ENCODE measurements at places on chromosomes 7 and 10. TPM values are rescaled to one million over a fixed set of nuclear protein-coding genes. Genes with fewer than 3 reads are reported as not detected.

Gene ZNF425
- 1.9 TPM for total RNA-seq

Gene CTBP2
- total RNA-seq, result 35.5 TPM

Gene CYCS
- 287 TPM for total RNA-seq

Gene ZPBP
- not detected for total RNA-seq

Gene ASAH2B
- 3.1 TPM for total RNA-seq

Gene GPR85
- total RNA-seq, result 7.0 TPM

Gene SPDYE1
- total RNA-seq, result not detected

Gene ABCB1
- 0.14 TPM for total RNA-seq

DNA sequence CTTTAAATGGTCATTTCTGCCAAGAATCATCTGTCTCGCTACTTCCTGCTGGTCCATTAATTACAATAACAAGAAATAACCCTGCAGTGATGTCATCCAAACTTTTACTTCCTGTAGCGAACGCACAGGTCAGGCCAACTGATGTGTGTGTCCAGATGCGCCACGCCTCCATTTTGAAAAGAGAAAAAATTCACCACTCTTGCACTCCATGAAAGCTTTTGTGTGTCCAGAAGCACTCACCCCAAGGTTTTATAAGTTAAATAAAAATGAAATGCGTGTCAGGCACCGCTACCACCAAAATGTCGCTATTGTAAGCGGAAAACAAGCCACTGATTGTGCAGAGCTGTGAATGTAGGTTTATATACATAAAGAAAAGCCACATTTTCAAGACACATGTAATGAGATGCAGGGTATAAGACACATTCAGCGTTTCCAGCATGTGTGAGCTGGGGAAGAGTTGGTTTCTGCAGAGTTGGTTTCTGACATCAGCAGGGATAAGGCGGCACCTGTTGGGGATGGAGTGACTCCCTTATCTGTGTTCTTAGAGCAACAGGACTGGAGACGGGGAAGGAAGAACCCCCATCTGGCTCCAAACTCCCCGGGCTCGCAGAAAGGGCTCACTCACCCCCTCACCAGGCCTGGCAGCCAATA lies 83.3 kb downstream of the CTBP2 start:
- DNase-seq, result no peak

DNA sequence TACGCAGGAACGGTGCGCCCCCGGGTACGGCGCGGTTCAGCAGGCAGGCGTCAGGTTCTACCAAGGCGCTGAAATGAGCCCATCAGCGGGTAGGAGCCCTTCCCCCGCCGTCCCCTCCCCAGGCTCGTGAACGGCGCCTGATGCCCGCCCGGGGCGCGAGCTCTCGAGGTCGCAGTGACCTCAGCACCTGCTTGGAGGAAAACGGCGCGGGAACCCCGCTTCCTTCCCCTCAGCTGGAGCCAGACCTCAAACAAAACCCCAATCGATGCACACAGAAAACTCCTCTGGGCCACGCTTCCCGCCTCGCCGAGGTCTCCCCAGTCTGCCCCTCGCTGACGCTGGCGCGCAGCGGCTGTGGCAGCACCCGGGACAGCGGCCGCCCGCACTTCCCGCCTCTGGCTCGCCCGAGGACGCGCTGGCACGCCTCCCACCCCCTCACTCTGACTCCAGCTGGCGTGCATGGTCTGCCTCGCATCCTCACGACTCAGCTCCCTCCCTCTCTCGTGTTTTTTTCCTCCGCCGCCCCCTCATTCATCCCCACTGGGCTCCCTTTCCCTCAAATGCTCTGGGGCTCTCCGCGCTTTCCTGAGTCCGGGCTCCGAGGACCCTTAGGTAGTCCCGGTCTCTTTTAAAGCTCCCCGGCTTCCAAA lies 514 bp upstream of the GAD2 start:
- DNase-seq, result no peak

- DNase-seq, result no peak
Observed at GRCh38 chr7:46633200-46633599, 712.1 kb upstream of the IGFBP3 start.

GRCh38 chr10:44986670-44987069 lies 8.1 kb upstream of the DEPP1 start:
- DNase-seq, result no peak

DNA sequence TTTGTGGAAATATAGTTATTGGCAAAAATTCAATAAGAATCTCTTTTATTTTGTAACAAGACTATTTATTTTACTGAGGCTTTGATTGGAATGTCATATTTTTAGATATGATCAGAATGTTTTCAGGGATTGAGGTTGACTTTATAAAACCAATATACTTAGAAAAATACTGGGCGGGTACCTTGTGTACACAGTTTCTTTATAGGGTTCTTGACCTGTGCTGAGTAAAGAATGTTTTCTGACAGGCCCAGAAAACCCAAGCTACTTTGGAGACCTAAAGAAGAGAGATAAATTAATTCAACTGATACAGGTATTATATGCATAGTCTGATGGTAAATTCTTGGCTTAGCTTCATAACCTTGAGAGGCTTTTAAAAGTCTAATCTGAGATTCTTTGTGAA lies 23.9 kb upstream of the SPAM1 start:
- no peak for DNase-seq

DNA sequence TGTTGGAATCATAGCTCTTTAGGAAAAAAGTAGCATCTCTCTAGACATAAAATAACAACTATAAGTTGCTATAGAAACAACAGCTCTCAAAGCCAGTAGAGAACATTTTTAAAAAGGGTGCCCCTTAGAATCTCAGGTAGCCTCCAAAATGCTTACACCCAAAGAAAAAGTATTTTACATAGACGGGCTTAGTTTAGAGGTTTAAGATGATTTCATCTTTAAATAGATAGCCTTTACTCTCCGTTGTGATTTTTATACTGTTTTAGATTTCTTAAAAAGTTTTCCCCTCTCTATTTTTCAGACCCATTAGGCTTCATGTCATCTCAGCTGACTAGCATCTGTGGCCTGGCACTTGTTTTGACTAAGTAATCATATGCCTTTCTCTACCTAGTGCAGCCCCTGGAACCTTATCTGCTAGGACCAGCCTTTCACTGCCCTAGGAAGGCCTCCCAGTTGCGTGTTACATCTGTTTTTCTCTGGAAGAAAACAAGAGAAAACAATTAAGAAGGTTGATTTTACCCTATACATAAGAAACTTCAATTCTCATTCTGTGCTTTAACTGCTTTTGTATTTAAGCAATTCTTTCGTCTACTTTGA lies 6.9 kb upstream of the BPGM start:
- DNase-seq, result no peak

DNA sequence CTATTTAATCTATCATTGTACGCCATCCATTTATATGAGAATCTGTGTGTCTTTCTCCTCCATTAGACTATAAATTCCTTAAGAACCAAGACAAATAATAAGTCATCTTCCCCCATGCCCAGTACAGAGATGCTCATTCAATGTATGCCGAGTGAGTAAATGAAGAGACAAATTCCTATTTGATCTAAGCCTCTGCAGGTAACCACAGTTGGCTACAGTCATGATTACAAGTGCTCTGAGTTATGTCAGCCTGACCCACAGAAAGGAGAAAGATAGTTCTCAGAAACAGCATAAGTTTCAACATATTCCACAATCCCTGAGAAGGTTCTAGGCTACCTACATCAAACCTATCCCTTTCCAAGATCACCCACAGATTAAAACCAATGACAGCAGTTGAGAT lies 46.1 kb downstream of the MPP7 start:
- no peak for DNase-seq

DNA sequence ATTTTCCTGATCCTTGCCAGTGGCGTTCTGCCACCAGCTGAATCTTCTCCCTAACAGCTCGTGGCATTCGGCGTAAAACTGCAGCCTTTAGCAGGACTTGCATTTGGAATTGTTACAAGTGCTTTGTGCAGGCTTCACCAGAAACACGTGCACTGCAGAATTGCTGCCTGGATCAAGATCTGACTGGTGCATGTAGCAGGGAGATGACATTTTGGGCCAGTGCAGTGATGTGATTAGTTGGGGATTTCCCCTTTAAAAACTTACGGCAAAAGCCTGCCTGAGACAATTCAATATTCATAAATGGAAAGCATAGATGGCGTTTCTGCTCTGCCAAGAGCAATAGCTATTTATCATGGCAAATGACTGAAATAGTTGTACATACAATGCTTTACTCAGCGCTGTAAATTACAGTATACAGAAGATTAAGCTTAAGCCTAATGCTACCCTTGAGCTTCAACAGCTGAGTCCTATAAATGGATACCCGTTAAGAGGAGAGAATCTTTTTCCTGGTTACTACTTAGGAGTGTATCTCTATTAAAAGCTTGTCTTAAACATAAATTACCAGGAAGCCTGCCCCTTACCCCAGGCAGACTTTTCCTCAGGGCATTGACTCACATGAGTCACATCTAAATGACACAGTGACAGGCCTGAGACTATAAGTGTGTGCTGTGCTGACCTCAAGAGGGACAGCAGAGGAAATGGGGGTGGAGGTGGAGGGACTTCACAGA lies 106.3 kb downstream of the ATXN7L1 start:
- peak; percentile 74 for DNase-seq

- DNase-seq, result peak; percentile 60
Observed at GRCh38 chr7:41030673-41031072, 672.2 kb downstream of the INHBA start.

DNA sequence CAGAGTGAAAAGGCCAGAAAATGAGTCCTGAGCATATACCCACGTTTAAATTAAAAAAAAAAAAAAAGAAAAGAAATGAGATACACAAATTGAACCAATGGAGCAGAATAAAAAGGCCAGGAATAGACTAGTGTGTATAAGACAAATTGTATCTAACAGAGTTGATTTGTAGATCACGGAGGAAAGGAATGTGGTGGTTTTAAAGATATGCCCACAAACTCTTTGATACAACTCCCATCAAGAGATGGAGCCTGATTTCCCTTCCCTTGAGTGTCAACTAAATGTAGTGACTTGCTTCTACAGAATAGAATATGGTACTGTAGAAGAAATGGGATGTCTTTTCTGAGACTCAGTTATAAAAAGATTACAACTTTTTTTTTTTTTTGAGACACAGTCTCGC lies 10.4 kb downstream of the SYPL1 start:
- peak; percentile 21 for DNase-seq

GRCh38 chr7:66015440-66016130 lies 33.6 kb upstream of the GUSB start:
- DNase-seq, result no peak

- no peak for DNase-seq
Observed at GRCh38 chr7:137741443-137741842, 105.3 kb downstream of the DGKI start.

- no peak for DNase-seq
Observed at GRCh38 chr10:70563230-70563629, 39.3 kb downstream of the PRF1 start.

GRCh38 chr10:71247414-71247705 lies 35.0 kb downstream of the UNC5B start:
- DNase-seq, result no peak

DNA sequence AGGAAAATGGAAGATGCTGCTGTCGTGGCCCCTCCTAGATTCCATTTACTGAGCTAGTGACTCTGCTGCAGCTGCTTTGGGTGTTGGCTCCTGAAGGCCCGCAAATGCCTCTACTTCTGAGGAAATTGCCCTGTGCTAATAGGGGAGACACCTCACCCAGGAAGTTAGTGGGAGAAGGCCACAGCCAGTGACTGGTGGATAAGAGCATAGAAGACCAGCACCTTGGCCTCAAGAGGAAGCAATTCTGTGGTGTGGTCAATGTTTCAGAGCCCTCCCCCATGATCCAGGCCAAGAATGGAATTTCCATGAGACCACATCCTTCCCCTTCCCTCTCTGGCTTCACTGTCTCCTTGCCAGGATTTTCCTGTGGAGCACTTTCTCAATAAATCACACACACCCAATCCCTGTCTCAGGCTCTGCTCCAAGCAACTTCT lies 25.0 kb upstream of the FZD1 start:
- DNase-seq, result peak; percentile 94

- DNase-seq, result peak; percentile 22
Observed at GRCh38 chr7:111953611-111954010, 252.6 kb downstream of the DOCK4 start.

GRCh38 chr10:100183481-100183880 lies 2.3 kb downstream of the ERLIN1 start:
- no peak for DNase-seq

DNA sequence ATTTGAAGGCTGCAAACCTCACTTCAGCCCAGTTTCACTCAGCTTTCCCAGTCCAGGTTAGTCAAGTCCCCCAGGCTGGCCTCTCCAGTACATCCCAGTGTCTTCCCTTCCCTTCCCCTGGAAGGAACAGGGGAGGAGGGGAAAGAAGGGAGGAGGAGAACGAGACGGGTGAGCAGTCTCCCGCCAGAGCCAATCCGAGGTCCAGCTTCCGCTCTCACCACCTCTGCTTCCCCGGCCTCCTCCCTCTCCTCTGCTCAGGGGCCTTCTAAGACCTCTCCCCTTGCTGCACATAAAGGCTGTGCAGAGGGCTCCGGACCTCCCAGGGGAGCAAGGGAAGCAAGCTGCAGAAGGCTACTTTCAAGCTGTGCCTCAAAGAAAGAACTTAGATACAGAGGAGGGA lies 4.1 kb downstream of the ATG9B start:
- no peak for DNase-seq

- DNase-seq, result no peak
Observed at GRCh38 chr7:130881799-130882141, 147.8 kb upstream of the KLF14 start.

DNA sequence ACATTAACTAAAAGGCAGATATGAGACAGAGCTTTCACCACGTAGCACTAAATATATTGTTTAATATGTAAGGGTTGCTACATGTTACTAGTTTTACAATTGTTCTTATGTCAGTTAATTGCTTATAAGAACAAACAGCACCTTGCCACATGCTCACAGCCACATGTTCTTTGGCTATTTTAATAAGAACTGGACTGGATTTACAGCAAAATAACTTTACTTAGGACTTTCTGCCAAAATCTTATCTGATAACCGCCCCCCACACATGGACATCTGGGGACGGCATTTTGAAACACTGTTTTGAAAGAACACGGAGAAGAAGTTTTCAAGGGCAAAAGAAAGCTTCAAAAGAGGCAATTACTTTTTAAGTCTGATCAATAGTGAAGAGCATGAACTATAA lies 45.3 kb downstream of the JAZF1 start:
- no peak for DNase-seq

DNA sequence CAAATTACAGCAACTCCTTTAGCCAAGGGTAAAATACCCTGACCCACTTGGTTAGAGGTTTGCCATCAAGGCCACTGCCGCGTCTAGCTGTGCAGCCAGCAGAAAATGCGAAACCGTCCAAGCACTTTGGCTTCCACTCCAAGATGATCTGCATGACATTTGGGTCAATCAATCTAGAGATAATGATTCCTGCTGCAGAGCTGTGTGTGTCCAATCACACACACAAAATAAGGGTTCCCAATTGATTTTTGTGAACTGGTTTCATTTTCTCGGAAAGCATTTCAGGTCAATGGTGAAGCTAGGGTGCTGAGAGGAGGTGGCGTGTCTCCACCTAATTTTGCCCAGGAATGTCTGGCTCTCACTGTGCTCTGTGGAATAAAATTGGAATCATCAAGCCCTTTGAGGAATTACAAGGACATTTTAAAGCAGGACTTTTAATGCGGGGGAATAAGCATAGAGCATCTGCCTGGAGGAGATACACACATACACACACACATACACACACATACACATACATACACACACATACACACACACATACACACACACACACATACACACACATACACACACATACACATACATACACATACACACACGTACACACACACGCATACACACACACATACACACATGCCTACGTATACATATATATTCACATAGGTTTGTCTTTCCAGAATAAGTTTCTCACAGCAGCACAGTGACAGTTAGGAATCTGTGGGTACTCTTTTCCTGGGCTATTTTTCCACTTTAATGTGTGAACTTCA lies 59.5 kb downstream of the ACADSB start:
- no peak for DNase-seq
